Germinal center (tissue), 1 donor: ENCODE measurements at places on chromosomes 2 and 18.

- DNase-seq = no peak
Observed at GRCh38 chr2:147449323-147449991, 395.4 kb upstream of the ACVR2A start.

DNA sequence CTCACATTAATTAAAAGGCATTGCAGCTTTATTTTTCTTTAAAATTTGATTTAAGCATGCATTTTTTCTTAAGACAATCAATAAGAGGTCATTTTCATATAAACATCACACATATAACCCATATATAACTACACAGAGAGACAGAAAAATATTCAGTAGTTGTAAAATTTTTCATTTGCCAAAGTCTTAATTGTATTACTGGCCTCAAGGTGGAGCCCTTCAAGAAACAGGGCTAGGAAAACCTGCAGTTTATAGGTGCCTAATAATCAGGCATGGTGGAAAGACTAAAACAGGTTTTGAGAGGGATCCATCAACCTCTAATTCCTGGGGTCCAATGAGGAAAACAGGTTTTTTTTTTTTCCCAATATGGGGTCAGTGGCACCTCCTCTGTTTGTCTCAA, 71.3 kb upstream of the ZNF804A start:
- DNase-seq = no peak

DNA sequence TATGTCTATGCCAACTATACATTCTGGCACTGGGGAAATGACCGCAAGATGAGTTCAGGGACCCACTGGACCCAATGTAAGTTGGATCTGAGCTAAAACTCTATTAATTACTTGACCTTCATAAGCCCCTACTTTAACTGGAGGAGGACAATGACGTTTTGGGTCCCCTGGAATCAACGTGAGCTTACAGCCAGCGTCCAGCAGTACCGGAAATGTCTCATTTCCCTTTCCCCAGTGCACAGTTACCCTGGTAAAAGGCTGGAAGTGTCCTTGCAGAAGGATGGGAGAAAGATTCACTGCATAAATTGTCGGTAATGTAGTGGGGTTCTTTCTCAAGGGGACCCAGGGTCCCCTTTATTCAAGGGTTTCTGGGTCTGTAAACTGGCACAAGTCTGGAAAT, 1297.6 kb upstream of the ACVR2A start:
- DNase-seq = no peak

DNA sequence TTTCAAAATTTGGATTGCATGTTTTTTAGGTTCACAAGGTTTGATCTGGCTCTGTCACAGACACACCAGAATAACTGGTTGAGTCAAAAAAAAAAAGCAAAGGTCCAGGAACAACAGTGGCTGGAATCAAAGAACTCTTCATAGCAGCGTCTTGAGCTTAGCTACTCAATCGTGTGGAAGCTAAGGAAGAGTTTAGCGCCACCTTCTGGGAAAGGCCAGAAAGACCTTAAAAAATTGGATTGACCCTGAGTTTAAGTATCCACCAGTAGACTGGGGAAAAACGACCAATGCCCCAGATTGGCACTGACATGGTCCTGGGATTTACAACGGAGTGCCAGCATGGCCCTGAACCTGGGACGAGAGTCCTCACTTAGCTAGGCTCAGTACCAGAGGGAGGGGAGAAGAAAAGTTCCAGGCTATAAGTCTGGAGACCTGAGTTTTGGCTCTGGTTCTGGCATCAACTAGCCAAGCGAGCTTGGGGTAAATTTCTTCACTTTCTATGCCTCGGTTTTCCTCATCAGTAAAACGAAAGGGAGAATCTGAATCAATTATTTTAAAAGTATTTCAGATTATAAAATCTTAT, 71.1 kb upstream of the TFCP2L1 start:
- peak; percentile 38 for DNase-seq

DNA sequence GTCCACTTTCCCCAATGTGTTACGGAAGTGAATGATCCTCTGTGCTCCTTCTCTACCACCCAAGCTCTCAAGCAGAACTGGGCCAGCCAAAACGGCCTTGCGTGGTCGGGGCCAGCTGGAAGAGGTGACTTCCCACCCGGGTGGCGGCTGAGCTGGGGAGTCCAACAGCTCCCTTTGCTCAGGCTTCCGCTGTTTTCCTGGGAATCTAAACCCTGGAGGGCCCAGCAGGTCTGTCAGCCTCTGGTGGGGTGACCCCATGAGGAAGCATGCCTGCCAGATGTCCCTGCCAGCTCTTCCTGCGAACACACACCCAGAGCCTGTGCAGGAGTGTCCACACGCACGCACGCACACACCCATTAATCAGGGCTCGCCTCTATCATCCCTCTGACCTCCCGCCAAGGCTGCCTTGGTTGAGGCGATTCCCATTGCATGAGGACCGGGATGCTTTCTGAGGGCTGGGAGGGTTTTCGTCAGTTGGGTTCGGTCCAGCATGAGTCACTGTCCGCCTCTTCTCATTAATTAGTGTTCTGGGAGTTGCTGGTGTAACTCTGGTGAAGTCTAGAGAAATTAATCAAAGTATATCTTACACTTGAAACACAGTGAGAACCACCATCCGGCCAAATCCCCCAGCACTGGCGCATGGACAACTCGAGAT, 90.6 kb downstream of the TWIST2 start:
- no peak for DNase-seq

GRCh38 chr2:190571686-190572085, 37.2 kb upstream of the NEMP2 start:
- DNase-seq = no peak

- no peak for DNase-seq
Observed at GRCh38 chr2:101139495-101139894, 11.7 kb downstream of the TBC1D8 start.

- DNase-seq = no peak
Observed at GRCh38 chr2:158903711-158904405, 64.6 kb upstream of the TANC1 start.

DNA sequence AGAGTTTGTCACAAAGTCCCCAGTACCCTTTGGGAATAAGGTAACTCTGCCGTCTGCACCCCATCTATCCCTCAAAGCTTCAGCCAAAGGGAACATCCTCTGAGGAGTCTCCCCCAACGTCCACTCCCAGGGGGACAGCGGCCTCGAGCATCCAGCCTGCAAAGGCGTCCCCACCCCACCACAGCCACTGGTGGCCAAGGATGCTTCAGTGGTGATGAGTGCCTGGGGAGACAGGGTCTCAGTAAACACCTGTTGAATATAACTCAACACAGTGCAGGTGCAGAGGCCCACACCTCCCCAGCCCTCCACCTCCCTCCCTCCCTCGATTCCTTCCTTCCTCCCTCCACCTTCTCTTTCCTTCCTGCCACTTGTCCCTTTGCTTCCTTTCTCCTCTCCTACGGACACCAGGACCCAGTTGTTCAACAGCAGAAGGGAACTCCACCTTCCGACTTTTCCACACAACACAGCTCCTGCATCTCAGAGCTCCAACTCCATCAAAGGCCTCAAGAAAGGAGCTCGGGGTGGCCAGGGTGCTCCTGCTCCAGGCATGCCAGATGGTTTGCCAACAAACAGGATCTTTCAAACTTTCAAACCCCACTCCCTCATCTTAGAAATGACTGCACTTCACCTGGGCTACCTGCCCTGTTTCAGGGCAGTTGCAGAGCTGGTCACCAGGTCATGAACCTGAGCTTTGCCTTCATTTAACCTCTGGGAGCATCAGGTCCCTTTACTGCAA, 87.8 kb upstream of the SNTG2 start:
- no peak for DNase-seq

- no peak for DNase-seq
Observed at GRCh38 chr2:149192427-149192826, 138.0 kb upstream of the LYPD6 start.

GRCh38 chr18:12033643-12034025, 52.3 kb downstream of the IMPA2 start:
- DNase-seq = no peak

DNA sequence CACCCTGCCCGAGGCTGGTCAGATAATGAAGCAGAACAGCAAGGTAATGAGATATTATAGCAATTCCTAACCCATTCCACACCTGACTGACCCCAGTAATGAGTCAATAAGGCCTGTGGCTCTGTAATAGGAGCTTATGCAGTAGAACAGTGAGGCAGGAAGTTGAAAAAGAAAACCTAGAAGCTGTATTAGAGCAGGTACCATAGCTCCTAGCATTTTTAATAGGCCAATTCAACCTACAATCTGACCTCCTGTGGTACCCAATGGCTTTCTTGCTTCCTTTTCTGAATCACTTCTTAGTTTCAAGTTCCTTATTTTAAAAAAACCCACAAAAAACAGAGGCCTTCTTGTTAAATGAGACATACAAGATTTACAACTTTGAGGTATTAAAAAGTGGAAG, 43.6 kb upstream of the MAP2 start:
- peak; percentile 42 for DNase-seq
